ENCODE measurements at places on chromosomes 7 and 10.

- no peak for DNase-seq
Measured at GRCh38 chr7:45294559-45294958, 137.0 kb downstream of the RAMP3 start.

- no peak for DNase-seq
Measured at GRCh38 chr10:117804470-117805011, 242.2 kb downstream of the RAB11FIP2 start.

GRCh38 chr10:36771725-36772124 is 353.7 kb upstream of the ANKRD30A start:
- DNase-seq: no peak

GRCh38 chr7:78939669-78940068 is 513.8 kb downstream of the MAGI2 start:
- DNase-seq: no peak

DNA sequence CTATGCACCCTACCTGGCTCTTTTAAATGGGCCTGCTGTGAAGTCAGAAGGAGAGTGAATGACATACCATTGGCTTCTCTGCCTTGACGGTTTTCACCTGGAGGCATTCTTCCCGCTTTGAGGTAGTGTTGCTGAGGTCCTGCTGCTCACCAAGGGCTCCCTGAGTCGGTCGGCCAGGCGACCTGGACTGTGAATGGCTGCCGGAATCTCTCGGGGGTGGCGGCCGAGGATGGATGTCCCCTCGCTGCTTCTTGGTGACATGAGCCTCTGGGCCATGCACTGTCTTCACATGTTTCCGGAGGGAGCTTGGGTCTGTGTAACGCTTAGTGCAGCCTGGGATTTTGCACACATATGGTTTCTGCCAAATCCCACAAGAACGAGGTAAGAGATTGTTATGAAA is 264.7 kb downstream of the GLI3 start:
- no peak for DNase-seq

DNA sequence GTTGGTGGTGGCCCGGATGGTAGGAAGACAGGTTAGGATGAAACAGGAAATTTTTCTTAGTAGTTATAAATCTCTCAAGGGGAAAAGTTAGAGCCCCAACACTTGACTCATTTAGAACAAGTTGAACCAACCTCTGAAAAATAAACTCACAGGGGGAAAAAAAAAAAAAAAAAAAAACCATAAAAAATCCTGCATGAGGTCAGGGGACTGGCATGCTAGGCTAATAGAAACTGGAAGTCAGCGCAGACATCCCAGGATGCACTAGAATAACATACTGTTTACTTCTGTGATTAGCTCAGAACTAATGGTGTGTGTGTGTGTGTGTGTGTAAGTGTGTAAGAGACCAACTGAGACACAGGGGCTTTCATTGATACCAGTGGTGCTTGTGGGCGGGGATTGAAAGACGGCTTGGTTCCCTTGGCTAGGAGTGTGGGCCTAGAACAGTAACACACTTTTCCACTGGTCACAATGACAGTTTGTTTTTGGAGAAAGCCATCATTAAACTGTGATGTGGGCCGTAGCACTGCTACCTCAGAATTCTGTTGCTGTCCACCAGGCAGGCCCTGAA is 491.6 kb upstream of the GALNT17 start:
- no peak for DNase-seq

GRCh38 chr10:13686331-13686752 is 99.6 kb downstream of the PRPF18 start:
- DNase-seq: no peak

- no peak for DNase-seq
Measured at GRCh38 chr10:16770670-16771069, 46.6 kb downstream of the RSU1 start.
